ENCODE measurements at places on chromosomes 16 and 17.

DNA sequence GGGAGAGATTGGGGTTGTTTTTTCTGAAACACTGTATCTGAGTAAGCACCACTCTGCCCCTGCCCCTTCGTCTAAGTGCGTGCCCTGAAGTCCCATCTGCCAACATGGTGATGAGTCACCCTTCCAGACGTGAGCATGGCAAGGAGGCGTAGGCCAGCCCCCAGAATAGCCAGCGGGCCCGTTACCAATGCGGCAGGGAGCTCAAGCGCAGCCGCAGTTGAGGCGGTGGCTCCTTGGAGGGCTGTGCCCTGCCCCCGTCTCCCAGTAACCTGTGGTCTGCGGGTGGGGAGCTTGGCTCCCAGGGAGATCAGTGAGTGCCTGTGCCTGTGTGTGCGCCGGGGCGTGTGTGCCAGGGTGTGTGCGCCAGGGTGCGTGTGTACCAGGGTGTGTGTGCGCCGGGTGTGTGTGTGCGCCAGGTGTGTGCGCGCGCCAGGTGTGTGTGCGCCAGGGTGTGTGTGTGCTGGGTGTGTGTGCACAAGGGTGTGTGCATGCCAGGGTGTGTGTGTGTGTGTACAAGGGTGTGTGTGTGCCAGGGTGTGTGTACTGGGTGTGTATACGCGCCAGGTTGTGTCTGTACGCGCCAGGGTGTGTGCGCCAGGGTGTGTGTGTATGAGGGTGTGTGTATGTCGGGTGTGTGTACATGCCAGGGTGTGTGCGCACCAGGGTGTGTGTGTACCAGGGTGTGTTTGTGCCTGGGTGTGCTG lies 98.6 kb upstream of the CHMP6 start:
- no peak for DNase-seq

DNA sequence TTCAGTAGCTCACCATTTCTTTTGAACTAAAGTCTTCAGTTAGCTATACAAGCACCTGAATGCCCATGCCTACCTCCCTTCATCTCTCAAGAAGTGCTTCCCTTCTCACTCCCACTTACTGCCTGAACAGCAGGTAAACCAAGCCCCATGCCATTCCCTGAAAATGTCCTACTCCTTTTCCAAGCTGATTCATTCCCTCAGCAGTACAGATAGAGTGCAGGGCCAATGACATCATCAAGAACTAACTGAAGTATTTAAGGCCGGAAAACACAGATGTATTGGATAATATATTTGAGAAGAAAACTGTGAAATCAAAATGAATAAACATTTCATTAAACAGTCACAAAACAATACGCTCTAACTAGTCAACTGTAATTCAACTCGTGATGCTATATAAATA lies 478.8 kb upstream of the CDH11 start:
- DNase-seq = no peak

GRCh38 chr16:11298143-11298900 lies 17.2 kb upstream of the PRM1 start:
- no peak for DNase-seq

DNA sequence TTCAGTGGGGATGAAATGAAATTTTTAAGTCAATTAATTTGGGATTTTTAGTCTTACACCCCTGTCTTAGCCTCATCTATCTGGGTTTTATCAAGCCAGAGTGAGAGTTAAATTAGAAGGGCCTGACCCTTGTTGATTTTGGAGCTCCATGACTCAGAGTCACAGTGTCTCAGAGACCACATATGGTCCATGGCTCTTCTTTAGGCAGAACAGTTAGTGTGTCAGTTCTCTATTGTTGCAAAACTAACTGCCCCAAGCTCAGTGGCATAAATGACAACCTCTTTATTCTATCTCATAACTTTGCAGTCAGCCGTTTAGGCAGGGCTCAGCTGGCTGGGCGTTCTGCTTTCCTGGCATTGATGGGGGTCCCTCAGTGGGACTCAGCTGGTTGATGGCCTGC lies 44.7 kb downstream of the IRF8 start:
- no peak for DNase-seq

- peak; percentile 49 for DNase-seq
These were observed at the start of gene MT1E for GRCh38 chr16:56625140-56625942. MT1E (plus strand) TSS chr16:56625781; CDS start chr16:56625852, 71 bp downstream.

DNA sequence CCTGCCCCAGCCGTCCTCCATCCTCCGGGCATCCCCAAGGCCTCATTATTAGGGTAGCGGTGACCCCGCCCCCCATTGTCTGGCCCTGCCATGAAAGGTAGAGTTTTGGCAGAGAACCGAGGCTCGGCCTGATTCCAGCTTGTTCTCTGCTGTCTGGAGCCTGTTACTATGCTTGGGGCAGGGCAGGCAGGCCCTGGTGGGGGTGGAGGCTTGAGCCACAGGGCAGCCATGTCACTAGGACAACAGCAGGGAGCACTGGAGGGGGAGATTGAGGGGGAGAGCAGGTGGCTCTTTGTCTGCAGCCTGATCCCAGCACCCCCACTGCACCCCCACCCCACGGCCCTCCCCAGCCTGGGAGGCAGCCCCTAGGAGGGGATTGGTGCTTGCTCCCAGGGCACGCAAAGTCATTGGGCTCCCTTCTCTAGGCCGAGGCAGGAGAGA lies 15.4 kb downstream of the RHBDL3 start:
- no peak for DNase-seq

All from nucleus accumbens (tissue), 56 donors.